ENCODE measurements at places on chromosomes 7 and 10.

DNA sequence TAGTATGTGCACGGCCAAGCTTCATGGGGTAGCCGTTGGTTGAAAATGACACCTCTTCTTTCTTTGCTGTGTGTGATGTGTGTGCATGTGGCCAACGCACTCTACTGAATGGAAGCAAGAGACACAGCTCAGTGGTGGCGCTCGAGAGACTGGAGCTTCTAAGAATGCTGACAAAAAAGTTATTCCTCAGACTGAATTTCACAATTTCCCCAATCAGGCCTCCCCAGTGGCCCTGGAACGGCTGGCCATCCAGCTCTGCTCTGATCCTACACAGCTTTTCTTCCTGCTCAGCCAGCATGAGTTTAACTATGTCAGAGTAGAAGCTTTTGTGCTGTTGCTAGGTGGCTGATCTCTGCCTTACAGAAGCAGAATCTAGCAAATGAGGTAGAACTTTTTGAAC is 186.7 kb upstream of the PLXDC2 start:
- DNase-seq = peak; percentile 34

GRCh38 chr7:6106140-6106904 is 75.1 kb downstream of the ANKRD61 start:
- DNase-seq = peak; percentile 6

- no peak for DNase-seq
These were observed 334.6 kb downstream of the CRPPA start for GRCh38 chr7:16086743-16087142.

GRCh38 chr10:6537770-6538169 is 42.3 kb downstream of the PRKCQ start:
- peak; percentile 40 for DNase-seq

DNA sequence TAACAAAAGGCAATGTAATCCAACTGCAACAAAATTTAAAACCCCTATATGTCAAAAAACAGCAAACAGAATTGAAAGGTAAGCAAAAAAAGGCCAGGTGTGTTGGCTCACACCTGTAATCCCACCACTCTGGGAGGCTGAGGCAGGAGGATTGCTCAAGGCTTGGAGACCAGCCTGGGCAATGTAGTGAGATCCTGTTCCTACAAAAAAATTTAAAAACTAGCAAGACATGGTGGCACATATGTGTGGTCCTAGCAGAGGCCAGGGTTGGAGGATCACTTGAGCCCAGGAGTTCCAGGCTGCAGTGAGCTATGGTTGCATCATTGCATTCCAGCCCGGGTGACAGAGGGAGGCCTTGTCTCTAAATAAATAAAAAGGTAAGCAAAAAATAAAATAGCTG is 212.1 kb upstream of the KLF14 start:
- DNase-seq = no peak

DNA sequence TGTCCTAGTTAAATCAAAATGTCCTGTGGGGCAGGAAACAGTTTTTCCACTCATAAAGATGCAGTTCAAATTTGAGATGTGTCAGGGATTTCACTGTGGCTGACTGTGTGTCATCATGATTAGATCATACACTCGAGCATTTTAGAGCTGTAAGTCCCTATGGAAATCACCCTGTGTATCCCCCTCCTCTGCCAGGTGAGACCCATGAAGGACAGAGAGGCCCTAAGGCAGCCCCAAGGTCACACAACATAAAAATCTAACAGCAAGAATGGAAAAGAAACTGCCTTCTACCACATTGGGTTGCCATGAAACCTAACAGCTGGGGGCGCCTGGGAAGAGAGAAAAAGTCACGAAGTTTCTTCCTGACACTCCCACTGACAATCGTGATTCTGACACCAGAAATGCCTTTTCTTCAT is 135.8 kb downstream of the KCNMA1 start:
- DNase-seq = no peak

GRCh38 chr7:89238156-89238555 is 442.6 kb upstream of the TEX47 start:
- no peak for DNase-seq

GRCh38 chr7:495326-495725 is 24.3 kb downstream of the PDGFA start:
- no peak for DNase-seq

DNA sequence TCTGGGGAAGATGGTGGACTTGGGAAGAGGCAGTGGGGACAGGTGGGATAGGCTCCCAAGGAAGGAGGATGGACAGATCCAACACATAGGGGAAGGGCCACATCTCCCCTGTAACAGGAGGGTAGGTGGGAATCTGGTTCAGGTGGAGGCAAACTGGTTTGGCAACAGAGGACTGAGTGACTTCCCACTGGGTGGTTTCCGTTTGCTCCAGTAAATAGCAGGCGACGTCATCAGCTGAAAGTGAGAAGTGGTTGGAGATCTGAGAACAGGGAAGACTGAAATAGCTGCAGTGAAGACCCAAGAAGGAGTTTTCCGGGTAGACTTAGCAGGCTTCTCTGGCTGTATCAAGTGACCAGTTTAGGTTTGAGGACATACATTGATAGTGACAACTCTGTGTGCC is 504.4 kb downstream of the GALNT17 start:
- peak; percentile 58 for DNase-seq

- DNase-seq = peak; percentile 67
These were observed 86.2 kb upstream of the DYNC1I1 start for GRCh38 chr7:95686109-95686508.

- DNase-seq = no peak
These were observed 177.8 kb downstream of the NEURL1 start for GRCh38 chr10:103671126-103671895.

DNA sequence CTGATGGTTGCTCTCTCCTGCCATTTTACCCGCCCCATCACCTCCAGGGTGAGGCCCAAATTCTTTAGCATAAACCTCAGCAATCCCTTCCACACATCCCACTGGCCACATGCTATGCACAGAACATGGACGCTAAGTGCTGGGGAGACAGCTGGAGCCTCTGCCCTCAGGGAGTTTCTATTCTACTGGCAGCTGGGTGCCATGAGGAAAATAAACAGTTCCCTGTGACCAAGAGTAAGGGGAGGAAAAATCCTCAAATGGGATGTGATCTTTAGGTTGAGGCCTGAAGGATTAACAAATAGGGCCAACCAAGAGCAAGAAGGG is 1.2 kb downstream of the PARP12 start:
- no peak for DNase-seq
